GM23338 (cell line): ENCODE measurements at places on chromosomes 2 and 18. TPM values are rescaled to one million over a fixed set of nuclear protein-coding genes. Genes with fewer than 3 reads are reported as not detected.

GRCh38 chr2:112730216-112730615 is 9.4 kb downstream of the NT5DC4 start:
- no peak for DNase-seq
- no peaks in the 10 kb centered on the region for H3K36me3 ChIP-seq
- no peaks in the 10 kb centered on the region; the same call in 1 of the 2 replicates for H3K4me1 ChIP-seq
- H3K4me3 ChIP-seq: no peak overlapping the region
- no peak overlapping the region for H3K27ac ChIP-seq

DNA sequence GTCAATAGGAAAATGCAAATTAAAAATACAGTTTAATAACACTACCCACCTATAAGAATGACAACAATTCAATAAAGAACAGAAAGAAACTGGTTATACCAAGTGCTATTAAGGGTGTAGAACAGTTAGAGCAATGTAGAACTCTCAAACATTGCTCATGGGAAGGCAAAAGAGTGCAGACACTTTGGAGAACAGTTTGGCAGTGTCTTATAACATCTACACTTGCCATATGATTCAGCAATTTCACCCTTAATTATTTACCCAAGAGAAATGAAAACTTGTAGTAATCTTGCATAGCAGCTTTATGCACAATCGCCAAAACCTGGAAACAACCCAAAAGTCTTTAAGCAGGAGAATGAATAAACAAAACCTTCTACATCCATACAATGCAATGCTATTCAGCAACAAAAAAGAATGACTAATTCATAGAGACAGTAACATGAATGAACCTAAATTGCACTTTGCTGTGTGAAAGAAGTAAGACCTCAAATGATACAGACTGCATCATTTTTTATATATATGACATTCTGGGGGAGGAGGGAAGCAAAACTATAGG is 455.2 kb downstream of the THSD7B start:
- DNase-seq: no peak
- no peaks in the 10 kb centered on the region for H3K27me3 ChIP-seq
- no peaks in the 10 kb centered on the region for H3K36me3 ChIP-seq
- H3K27ac ChIP-seq: no peak overlapping the region
- H3K4me1 ChIP-seq: no peaks in the 10 kb centered on the region; the same call in 1 of the 2 replicates
- H3K4me3 ChIP-seq: no peak overlapping the region

DNA sequence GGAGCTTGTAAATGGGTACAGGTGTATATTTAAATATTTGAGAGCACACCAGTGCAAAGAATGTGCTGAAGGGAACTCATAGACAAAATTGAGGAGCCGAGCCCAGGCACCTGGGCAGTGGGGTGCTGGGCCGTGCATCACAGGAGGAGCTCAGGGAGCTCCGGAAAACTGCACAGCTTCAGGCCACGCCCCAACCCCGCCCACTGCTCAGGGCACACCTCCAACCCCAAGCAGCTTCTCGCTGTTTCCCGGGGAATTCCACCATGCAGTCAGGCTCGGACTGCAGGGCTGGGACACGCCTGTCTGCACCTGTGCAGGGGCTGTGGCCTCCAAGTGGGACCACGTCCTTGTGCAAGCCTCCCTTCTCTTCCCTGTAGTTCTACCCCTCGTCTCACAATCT is 243.0 kb downstream of the HDAC4 start:
- H3K4me1 ChIP-seq: no peaks in the 10 kb centered on the region
- no peak overlapping the region for H3K4me3 ChIP-seq
- no peak overlapping the region for H3K27ac ChIP-seq
- H3K27me3 ChIP-seq: no peaks in the 10 kb centered on the region
- DNase-seq: peak; percentile 73

GRCh38 chr2:203427061-203427460 is 98.9 kb downstream of the ABI2 start:
- no peaks in the 10 kb centered on the region for H3K4me1 ChIP-seq
- H3K4me3 ChIP-seq: no peak overlapping the region
- no peak for DNase-seq
- no peaks in the 10 kb centered on the region for H3K27me3 ChIP-seq

DNA sequence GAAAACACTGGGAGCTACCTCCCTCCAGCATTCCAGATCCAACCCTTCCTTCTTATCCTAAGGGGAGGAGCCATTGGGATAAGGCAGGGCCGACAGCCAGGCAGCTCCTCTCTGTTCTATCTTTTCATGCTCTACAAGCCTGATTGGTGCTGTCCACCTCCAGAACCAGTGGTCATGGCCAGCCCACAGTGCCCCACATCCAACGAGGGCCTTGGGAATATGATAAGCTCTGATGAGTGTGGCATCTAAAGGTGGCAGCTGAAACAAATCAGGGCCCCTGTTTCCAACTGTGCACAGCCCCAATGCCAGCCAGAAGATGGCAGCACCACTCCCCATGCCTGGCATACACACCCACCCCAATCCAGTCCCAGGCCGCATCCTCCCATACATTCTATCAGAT is 329.3 kb downstream of the C1D start:
- H3K36me3 ChIP-seq: no peaks in the 10 kb centered on the region
- H3K27ac ChIP-seq: no peak overlapping the region
- DNase-seq: peak; percentile 66
- no peaks in the 10 kb centered on the region for H3K27me3 ChIP-seq

DNA sequence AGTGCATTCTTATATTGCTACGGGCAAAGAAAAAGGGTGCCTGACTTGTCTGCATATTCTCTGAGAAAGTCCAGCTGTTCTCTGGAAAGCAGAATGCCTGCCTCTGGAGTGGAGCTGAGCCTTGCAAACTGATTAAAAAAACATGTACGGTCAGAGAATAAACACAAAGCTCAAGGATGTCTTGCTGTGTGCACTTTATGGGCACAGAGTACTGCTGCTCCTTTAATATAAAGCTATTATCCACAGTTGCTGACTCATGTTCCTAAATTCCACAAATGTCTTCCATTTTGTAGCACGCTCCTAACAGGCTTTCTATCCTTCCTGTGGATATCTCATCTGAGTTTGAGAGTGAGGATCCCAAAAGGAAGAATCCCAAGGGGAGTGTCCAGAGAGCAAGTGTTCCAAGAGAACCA is 229.0 kb downstream of the MREG start:
- no peak for DNase-seq
- H3K4me1 ChIP-seq: no peaks in the 10 kb centered on the region; the same call in 1 of the 2 replicates
- no peak overlapping the region for H3K27ac ChIP-seq

GRCh38 chr2:85854897-85855296 is 33.9 kb downstream of the ST3GAL5 start:
- no peak overlapping the region for H3K27ac ChIP-seq
- H3K36me3 ChIP-seq: no peaks in the 10 kb centered on the region; the same call in 1 of the 2 replicates
- H3K4me1 ChIP-seq: no peaks in the 10 kb centered on the region
- H3K4me3 ChIP-seq: no peak overlapping the region
- no peaks in the 10 kb centered on the region for H3K27me3 ChIP-seq

- H3K27ac ChIP-seq: no peak overlapping the region
- no peak overlapping the region for H3K4me3 ChIP-seq
- no peaks in the 10 kb centered on the region; the same call in 1 of the 2 replicates for H3K36me3 ChIP-seq
- H3K4me1 ChIP-seq: no peaks in the 10 kb centered on the region
Observed at GRCh38 chr2:42060028-42060427, 12.2 kb downstream of the PKDCC start.

DNA sequence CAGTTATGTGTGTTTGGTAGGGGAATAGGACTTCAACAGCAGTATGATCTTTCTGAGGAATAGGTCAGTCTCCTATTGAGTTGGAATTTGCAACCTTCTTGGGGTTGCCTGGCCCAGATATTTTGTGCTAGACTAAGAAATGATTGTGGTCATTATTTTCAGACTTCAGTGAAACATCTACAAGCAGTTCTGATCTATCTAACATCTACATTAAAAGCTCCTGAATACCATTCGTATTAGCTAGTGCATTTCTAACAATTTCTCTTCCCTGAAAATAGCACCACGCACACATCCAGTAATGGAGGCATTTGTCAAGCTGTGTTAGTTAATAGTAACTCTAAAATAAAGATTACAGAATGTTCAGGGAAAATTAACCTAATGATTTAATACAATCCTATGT is 179.3 kb downstream of the FIGN start:
- no peak overlapping the region for H3K4me3 ChIP-seq
- no peaks in the 10 kb centered on the region for H3K36me3 ChIP-seq
- no peaks in the 10 kb centered on the region for H3K4me1 ChIP-seq
- H3K27ac ChIP-seq: no peak overlapping the region
- H3K27me3 ChIP-seq: no peaks in the 10 kb centered on the region

DNA sequence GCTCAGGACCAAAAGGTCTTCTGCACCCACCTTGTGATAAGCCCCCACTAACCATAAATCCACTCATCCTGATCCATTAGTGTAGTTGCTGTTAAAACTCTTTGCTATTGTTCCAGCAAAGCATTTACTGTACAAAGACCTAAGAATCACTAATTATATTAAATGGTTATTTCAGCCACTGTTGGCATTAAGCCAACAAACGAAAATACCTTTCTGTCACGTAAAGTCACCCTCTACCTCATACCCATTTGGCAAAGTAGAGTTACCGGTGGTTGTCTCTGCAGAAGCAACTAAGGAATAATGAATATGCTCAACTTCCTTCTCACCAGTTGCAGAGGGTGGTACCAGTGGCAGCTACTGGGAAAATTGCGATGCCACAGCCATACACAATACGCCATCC is 224.5 kb downstream of the SP3 start:
- H3K4me1 ChIP-seq: no peaks in the 10 kb centered on the region
- no peak overlapping the region for H3K4me3 ChIP-seq
- no peak for DNase-seq

- DNase-seq: no peak
- H3K36me3 ChIP-seq: no peaks in the 10 kb centered on the region
- H3K4me3 ChIP-seq: no peak overlapping the region
- peaks cover 11% of the 10 kb centered on the region for H3K4me1 ChIP-seq
- H3K27ac ChIP-seq: no peak overlapping the region
Observed at GRCh38 chr2:31944828-31945571, 65.8 kb downstream of the MEMO1 start.

- 0 out of 2 replicates have a peak, but pooled peaks cover 4% of the 10 kb centered on the region for H3K36me3 ChIP-seq
- no peak for DNase-seq
- H3K27me3 ChIP-seq: no peaks in the 10 kb centered on the region
- H3K27ac ChIP-seq: no peak overlapping the region
- H3K4me1 ChIP-seq: no peaks in the 10 kb centered on the region
Observed at GRCh38 chr2:32289165-32289999, 11.7 kb downstream of the YIPF4 start.

- no peak overlapping the region for H3K27ac ChIP-seq
- no peak for DNase-seq
- H3K27me3 ChIP-seq: no peaks in the 10 kb centered on the region
- no peak overlapping the region for H3K4me3 ChIP-seq
- H3K36me3 ChIP-seq: peaks cover 17% of the 10 kb centered on the region; the same call in 1 of the 2 replicates
Observed at GRCh38 chr18:58348517-58348916, 280.4 kb downstream of the ALPK2 start.

DNA sequence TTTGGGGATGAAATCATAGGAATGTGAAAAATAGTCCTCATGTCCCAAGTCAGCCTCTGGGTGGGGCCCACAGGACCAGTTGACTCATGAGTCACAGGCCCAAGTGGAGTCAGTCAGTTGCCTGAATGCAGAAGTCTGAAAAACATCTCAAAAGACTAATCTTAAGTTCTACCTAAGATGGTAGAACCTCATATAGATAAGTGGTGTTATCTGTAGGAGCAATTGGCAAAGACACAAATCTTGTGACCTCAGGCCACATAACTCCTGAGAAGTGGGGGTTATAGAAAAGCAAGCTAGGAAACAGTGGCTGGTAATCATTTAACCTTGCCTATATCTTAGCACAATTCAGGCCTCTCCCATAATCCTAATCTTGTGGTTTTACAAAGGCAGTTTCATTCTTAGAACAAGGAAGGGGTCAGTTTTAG is 257.1 kb upstream of the SPOPL start:
- no peak overlapping the region for H3K4me3 ChIP-seq
- H3K36me3 ChIP-seq: no peaks in the 10 kb centered on the region
- no peak overlapping the region for H3K27ac ChIP-seq
- H3K27me3 ChIP-seq: no peaks in the 10 kb centered on the region
- no peaks in the 10 kb centered on the region for H3K4me1 ChIP-seq

DNA sequence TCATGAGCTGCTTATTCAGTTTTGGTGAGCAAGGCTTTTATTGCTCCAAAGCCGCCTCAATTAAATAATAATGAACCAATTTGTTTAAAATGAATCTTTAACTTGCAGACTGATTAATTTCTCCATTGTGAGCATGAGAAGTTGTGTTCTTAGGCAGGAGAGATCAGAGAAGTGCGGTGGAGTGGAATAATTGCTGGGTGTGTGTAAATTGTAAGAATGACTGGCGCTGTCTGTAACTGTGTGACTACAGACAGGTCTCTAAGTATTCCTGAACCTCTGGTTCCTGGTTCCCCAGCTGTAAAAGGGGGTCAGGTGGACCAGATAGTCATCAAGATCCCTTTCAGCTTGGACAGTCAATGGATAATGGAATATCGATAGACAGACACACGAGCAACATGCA is 98.0 kb upstream of the EFEMP1 start:
- no peak overlapping the region for H3K27ac ChIP-seq
- no peak for DNase-seq
- H3K4me3 ChIP-seq: no peak overlapping the region
- H3K36me3 ChIP-seq: no peaks in the 10 kb centered on the region

GRCh38 chr2:137250401-137250800 is 485.1 kb downstream of the THSD7B start:
- H3K4me3 ChIP-seq: no peak overlapping the region
- no peak overlapping the region for H3K27ac ChIP-seq
- no peaks in the 10 kb centered on the region for H3K36me3 ChIP-seq
- no peak for DNase-seq

DNA sequence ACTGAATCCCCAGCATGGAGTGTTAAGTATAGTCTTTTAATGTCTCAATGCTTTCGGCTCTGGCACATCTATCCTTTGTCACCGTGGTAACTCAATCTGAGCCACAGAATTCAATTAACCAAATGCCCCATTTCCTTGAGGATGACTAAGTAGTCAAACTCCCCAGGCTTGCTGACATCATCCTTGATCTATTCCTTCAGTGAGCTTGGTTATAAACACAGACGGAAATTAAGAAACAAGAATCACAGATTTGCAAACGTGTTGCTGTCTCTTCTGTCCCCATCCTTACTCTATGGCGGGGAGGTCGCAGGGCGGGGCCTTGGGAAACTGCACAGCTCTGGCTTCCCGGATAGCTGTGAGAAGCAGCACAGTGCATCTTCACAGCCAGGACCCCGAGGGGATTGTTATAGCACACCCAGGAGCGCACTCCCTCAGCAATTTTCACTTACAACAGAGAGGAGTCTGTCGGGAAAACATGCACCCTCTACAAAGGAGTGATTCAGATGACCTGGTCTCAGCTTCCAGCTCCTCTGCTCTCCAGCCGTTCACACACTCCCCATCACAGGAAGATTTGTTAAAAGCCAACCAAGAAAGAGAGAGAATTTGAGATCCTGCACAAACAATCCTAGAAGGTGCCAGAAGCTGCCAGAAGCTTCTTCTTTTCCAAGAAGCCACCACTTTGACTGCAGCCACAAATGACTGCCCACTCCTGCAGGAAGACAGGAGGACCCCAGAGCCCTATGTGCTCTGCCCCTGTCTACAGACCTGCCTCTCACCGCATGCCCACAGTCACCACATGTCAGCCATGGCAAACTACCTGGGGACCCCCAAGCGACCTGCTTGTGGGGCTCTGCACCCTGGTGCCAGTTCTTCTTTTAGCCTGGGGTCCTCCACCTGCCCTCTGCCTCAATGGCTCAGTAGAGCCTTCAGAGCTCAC is 44.9 kb upstream of the YWHAQ start:
- peak; percentile 18 for DNase-seq
- no peak overlapping the region for H3K4me3 ChIP-seq
- peaks cover 14% of the 10 kb centered on the region for H3K4me1 ChIP-seq
- no peak overlapping the region for H3K27ac ChIP-seq

Gene FAHD2A
- 26.8 and 27.6 TPM in 2 replicates for polyA plus RNA-seq

Gene COLEC12
- polyA plus RNA-seq: 1.1 and 2.0 TPM in 2 replicates

Gene ABCG8
- 0.03 and 0.19 TPM in 2 replicates for polyA plus RNA-seq

Gene AQP12B
- polyA plus RNA-seq: not detected in 2 replicates

Gene TLX2
- 0.16 TPM in 1 of 2 replicates, not detected in the other for polyA plus RNA-seq

Gene GPR45
- 0.26 TPM in 1 of 2 replicates, not detected in the other for polyA plus RNA-seq

Gene MDH1B
- 1.5 and 1.8 TPM in 2 replicates for polyA plus RNA-seq

Gene CD28
- polyA plus RNA-seq: not detected in 2 replicates
